Mesendoderm (in vitro differentiated cells): ENCODE measurements at places on chromosomes 3 and 15.

DNA sequence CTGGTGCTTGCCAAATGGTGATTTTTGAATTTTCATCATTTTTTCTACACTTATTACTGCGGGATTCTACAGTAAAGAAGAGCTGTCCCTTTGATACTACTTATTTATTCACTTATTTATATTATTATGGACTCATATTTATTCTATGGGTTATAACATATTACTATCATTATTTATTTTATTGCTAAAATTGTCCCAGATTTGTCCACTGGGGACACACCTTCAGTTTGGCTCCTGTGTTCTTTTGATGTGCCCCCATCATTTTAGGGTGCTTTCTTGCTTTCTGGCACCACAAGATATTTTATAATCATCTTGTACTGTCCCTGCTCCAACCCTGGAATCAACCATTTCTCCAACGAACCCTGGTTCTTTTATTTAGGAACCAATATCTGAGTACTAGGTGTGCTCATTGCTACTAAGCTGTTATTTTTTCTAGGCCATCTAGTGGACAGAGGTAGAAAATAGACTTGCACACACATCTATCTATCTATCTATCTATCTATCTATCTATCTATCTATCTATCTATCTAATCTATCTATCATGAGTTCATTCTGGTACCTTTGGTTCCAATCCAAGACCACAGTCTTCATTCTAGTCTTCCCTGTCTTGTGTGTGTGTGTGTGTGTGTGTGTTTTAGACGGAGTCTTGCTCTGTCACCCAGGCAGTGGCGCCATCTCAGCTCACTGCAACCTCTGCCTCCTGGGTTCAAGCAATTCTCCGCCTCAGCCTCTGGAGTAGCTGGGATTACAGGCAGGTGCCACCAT, 16.0 kb downstream of the SLC22A14 start:
- DNase-seq = no peak

DNA sequence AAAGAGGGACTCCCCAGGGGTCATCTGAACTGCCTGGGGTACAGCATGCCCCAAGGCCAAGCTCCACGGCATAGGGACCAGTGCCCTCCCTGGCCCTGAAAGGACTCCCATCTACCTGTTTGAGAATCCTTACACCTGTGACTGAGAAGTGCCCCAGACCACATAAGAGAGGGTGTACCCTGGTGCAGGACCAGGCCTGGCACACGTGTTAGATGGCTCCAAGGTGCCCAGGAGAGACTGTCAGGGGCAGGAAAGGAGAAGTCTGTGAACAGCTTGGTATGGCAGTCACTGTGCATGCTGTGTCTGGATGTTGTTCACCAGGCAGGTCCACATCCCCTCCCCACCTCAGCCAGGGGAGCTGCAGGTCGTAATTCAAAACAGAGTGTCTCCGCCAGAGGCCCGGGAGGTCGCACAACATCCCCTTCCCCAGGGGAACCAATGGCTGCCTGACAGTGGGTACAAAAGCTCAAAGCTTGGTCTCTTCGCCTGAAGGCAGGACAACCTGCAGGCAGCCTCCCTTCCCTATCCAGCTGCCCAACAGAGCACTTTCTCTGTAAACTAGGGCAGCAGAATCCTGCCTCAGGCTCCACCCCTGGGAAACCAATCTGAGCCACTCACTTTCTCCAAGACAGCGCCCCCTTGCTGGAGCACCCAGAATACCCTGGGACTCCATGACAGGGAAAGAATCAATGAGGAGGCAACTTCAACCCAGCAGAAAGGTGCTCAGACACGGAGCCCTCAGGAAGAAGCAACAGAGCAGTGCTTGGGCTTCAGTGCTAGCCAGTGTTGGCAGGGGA, 3.9 kb downstream of the NUP210 start:
- peak; percentile 33 for DNase-seq

DNA sequence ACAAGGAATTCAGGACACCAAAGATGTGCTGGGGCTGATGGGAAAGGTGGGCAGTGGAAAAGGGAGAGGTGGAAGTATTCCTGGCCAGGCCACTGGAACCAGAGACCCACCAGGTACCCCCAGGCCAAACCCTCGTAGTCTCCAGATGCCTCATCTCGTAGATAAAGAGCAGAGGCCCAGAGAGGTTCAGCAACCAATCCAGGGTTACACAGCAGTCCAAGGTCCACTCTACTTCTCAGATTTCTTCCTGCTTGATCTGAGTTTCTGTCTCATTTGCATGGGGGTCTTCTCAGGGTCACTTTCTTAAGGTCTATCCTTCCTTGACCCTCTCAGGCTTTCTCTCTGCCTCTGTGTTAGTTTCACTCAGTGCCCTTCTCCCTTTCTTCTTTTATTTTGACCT, 5.1 kb downstream of the TTC21A start:
- DNase-seq = no peak

GRCh38 chr3:122944671-122945161, 82.8 kb downstream of the SEMA5B start:
- DNase-seq = no peak

DNA sequence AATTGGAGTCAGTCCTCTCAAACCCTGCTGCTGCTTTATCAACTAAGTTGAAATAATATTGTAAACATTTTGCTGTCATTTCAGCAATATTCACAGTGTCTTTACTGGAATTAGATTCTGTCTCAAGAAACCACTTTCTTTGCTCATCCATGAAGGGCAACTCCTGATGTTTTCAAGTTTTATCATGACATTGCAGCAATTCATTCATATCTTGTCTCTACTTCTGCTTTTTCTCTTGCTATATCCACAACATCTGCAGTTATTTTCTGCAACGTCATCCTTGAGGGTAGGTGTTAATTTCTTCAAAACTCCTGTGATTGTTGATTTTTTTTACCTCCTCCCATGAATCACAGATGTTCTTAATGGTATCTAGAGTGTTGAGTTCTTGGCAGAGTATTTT, 181.6 kb downstream of the EPHA6 start:
- no peak for DNase-seq
